ENCODE measurements at places on chromosomes 4 and X. TPM values are rescaled to one million over a fixed set of nuclear protein-coding genes. Genes with fewer than 3 reads are reported as not detected.

GRCh38 chr4:83369831-83370639, 35.4 kb upstream of the HPSE start:
- H3K36me3 ChIP-seq, result no peaks in the 10 kb centered on the region
- H3K4me1 ChIP-seq, result peaks cover 10% of the 10 kb centered on the region
- H3K4me3 ChIP-seq, result no peak overlapping the region
- peaks cover 11% of the 10 kb centered on the region for H3K27me3 ChIP-seq

DNA sequence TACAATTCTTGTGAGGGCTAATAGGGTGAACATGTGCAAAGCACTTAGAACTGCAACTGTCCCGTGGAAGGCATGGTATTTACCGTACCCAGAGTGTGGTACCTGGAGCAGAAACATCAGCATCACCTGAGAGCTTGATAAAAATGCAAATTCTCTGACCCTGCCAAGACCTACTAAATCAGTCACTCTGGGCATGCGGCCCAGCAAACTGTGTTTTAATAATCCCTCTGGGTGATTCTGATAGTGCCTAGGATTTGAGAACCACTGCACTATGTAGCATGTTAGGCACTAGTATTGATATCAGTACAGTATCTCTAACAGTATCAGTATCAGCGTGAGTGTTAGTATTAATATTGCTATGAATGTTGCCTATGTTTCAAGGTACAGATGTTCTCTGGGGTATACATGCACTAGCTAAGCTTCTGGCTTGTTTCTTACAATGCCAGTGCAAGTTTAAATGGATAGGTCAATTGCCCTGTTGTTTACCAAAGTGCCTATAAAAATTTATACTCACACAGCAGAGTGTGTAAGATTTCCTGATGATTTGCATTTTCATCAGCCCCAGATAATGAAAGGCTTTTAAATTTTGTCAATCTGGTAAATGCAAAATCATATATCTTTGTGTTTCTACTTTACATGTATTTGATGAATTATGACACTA, 354.0 kb downstream of the HS3ST1 start:
- no peak overlapping the region for H3K4me3 ChIP-seq
- no peak for DNase-seq
- H3K27me3 ChIP-seq, result no peaks in the 10 kb centered on the region
- H3K4me1 ChIP-seq, result no peaks in the 10 kb centered on the region

DNA sequence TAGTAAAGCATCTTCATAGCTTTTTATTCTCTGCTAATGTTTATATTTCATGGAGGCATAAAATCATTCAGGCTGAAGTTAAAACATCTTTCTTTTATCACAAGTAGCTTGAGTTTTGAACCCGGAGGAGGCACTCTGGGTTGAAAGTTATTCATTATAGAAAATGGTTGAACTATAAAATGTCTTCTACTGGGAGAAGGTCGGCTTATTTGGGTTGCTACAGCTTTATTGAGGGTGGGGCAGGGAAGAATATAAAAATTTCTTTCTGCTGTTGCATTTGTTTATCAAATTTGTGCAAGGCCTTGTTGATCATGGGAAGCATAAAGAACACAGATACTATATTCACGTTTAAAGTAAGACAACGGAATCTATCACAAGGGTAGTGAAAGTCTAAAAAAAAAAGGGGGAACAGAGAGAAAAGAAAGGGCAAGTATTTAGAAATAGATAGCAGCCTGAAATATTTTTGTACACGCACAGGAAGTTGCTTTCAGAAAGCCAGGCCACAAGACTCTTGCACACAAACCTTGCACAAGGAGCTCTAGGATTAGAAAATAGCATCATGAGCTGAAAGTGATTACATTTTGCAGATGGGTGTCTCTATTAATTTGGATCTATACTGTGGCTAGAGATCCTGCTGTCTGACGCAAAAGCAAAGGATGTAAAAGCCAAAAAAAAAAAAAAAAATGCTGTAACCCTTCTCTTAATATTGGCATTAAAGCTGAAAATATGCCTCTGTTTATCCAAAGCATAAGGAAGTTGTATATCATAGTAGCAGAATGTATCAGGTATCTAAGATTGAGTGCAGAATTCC, 37.2 kb upstream of the FAM9C start:
- peaks cover 11% of the 10 kb centered on the region for H3K36me3 ChIP-seq
- DNase-seq, result peak; percentile 38
- peaks cover 87% of the 10 kb centered on the region for H3K4me1 ChIP-seq
- H3K4me3 ChIP-seq, result peak overlapping the region; percentile 59
- H3K27ac ChIP-seq, result peak overlapping the region; percentile 98
- no peaks in the 10 kb centered on the region for H3K27me3 ChIP-seq

DNA sequence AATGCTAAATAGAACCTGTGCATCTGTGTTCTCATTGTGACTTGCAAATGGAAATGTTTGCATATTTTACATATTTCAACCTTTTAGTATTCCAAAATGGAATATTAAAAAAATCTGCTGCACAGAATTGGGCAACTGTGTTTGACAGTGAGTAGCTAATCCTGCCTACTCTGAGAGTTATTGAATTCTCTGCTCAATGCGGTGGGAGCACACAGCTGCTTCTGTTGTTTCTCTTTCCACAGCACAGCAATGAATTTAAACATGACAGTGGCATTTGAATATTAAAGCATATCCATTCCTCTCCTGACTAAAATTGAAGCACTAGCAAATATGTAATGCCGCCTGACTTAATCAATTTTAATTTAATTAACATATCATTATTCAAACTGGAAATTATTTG, 366.6 kb downstream of the GASK1B start:
- H3K36me3 ChIP-seq, result no peaks in the 10 kb centered on the region
- DNase-seq, result no peak
- H3K4me1 ChIP-seq, result no peaks in the 10 kb centered on the region
- H3K27me3 ChIP-seq, result no peaks in the 10 kb centered on the region
- H3K27ac ChIP-seq, result no peak overlapping the region

DNA sequence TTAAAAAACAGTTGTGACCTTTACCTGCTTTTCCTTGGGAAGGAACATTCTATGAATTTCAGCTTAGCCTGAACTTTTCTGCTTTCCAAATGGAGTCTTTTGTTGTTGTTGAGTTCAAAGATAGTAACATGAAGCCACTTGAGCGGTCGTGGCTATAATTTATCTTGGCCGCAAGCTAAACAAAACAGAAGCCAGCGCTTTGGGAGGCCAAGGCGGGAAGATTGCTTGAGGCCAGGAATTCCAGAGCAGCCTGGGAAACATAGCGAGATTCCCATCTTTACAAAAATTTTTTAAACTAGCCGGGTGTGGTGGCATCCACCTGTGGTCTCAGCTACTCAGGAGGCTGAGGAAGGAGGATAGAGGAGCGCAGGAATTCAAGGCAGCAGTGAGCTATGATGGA, 29.9 kb downstream of the TKTL1 start:
- no peak overlapping the region for H3K4me3 ChIP-seq
- DNase-seq, result no peak
- H3K27me3 ChIP-seq, result no peaks in the 10 kb centered on the region
- H3K36me3 ChIP-seq, result no peaks in the 10 kb centered on the region
- peaks cover 58% of the 10 kb centered on the region for H3K4me1 ChIP-seq
- H3K27ac ChIP-seq, result no peak overlapping the region

DNA sequence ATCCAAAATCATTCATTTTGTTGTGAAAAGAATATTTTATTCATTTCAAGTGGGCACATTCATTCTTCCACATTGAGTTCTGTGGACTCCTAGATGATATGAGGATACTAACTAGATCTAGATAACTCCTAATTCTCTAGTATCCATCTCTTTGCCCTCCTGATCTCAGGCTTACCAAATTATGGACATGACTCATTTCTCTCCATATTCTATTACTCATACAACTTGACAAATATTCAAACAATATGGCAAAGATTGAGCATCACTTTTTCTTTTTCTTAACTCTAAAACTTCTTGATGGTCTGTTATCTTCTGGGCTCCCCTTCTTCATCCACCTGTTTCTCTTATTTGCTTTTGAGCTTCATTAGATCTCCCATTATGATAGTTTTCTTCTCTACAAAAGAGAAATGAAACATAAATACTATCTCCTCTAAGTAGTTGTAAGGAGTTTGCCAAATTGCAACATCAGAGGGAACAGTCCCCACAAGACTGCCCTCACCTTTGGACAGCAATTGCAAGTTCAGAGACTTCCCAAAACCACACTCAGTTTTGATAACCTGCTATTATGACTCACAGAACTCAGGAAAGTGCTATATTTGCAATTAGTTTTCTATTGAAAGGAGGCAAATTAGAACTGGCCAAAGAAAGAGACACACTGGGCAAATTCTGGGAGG, 422.9 kb downstream of the SPRY1 start:
- no peak for DNase-seq
- no peak overlapping the region for H3K4me3 ChIP-seq
- H3K36me3 ChIP-seq, result no peaks in the 10 kb centered on the region
- no peaks in the 10 kb centered on the region for H3K4me1 ChIP-seq
- H3K27ac ChIP-seq, result no peak overlapping the region

DNA sequence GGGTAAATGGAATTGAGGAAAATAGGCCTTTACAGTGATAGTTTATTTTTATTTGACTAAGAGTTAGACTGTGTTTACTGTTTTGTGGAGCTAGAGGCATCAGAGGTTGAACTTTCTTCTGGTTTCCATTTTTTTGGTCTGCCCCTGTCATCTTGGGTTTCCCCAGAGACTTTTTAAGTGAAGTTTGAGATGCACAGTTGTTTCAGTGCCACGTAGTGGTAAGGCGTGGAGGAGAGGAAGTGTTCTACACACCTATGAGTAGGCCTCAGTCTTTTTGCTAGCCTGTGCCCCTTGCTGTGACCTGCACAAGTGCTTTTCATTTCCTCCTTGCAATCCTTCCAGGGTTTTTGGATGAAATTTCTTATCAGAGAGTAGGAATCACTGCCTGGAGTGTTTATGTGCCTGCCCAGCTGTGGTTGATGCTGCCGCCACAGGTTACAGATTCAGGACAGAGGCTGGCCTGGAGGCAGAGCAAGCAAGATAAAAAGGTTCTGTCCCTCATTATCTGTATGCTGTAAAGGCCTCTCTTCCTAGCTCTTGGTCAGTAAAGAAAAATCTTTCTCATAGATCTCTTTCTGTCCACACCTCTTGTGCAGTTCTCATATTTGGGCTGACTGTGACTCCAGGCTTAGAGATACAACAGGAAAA, 12.5 kb upstream of the HSFX4 start:
- no peak overlapping the region for H3K27ac ChIP-seq
- peaks cover 3% of the 10 kb centered on the region for H3K4me1 ChIP-seq
- H3K27me3 ChIP-seq, result no peaks in the 10 kb centered on the region
- DNase-seq, result no peak

GRCh38 chr4:100034023-100034664, 84.1 kb upstream of the H2AZ1 start:
- H3K36me3 ChIP-seq, result no peaks in the 10 kb centered on the region
- no peaks in the 10 kb centered on the region for H3K4me1 ChIP-seq

DNA sequence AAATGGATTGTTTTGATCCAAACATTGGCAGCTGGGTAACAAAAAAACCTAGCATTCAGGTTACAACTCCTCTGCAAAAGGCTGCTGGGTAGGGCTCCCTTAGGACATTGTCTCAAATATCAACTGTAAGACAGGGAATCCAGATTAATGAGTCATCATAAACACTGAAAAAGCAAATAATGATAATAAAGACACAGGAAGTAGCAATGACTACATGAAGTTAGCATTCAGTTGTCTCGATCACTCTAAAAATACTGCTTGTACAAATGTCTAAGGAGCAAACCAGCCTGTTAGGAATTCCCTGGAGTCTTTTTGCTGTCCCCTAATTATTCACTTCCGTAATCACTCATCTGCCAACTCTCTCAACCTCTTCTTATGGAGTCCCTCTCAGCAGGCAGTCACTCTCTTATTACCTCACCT, 259.2 kb downstream of the GPC3 start:
- no peak overlapping the region for H3K4me3 ChIP-seq
- no peak for DNase-seq
- no peaks in the 10 kb centered on the region for H3K27me3 ChIP-seq
- no peaks in the 10 kb centered on the region for H3K36me3 ChIP-seq

Gene ZNF718
- 12.5 TPM for total RNA-seq

DNA sequence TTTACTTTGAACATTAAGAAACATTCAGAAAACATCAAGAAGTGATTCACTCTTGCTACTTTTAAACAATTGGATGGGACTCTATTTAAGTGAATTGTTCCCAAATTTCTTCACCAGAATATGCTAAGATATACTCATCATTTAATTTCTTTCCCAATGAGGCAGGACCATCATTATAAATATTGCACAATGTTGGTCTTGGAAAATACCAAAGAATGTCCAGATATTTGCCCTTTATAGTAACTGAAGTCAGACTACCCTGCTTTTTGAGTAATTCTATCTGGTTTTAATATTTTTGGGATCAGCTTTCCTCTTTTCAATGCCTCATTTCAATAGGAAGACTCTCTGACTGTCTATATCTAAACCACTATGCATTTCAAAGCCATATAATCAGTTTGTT, 129.4 kb upstream of the TENM3 start:
- no peaks in the 10 kb centered on the region for H3K4me1 ChIP-seq
- H3K27me3 ChIP-seq, result no peaks in the 10 kb centered on the region
- no peak for DNase-seq
- no peaks in the 10 kb centered on the region for H3K36me3 ChIP-seq

GRCh38 chr4:67702166-67702565, 1.2 kb upstream of the UBA6 start:
- no peak for DNase-seq
- peaks cover 64% of the 10 kb centered on the region for H3K36me3 ChIP-seq
- H3K4me3 ChIP-seq, result peak overlapping the region; percentile 92
- peaks cover 64% of the 10 kb centered on the region for H3K4me1 ChIP-seq
- peak overlapping the region; percentile 96 for H3K27ac ChIP-seq
- H3K27me3 ChIP-seq, result no peaks in the 10 kb centered on the region

GRCh38 chr4:73922766-73923630, 53.8 kb downstream of the CXCL1 start:
- no peak overlapping the region for H3K27ac ChIP-seq
- H3K4me1 ChIP-seq, result no peaks in the 10 kb centered on the region
- no peak overlapping the region for H3K4me3 ChIP-seq
- DNase-seq, result no peak
- no peaks in the 10 kb centered on the region for H3K36me3 ChIP-seq

Gene PCDH19
- total RNA-seq, result not detected

- no peak overlapping the region for H3K27ac ChIP-seq
- H3K4me1 ChIP-seq, result peaks cover 36% of the 10 kb centered on the region
- H3K4me3 ChIP-seq, result no peak overlapping the region
- H3K27me3 ChIP-seq, result peaks cover 10% of the 10 kb centered on the region
These were observed 17.7 kb downstream of the IQSEC2 start for GRCh38 chrX:53263597-53264094.

Measured in activated CD4-positive, alpha-beta T cell treated with anti-CD3 and anti-CD28 coated beads, Interleukin-2, amount 10 ng/mL, durations not matched to agents 7 days and 5 days (primary cell).